ENCODE measurements at places on chromosomes 11 and 22.
A peak's percentile ranks its signal among the peaks of the same experiment; 100 is the strongest.

DNA sequence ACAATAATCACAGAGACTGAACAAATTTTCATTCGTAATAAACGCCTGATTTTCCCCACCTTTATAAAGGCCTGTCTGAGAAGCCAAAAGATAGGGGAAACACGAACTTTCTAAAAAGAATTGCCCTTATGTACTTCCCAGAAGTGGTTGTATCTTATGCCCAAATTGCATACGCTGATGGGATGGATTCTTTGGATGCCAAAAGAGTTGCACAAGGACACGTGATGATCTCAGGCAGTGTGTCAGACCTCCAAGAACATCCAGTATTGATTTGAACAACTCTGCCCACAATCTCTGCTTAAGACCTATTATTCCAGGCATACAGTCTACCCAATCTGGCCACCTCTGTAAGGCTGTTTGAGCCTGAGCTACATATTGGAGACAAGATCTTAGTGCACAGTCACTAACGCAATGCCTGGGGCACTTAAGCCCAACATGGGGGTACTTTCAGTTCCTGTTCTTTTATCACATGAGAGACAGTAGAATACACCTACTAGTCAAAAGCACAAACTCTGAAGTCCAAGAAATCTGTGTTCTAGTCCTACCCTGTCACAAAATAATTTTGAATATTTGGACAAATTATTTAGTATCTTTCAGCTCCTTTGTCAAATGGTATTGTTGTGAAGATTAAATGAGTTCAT is 38.9 kb downstream of the OR10A6 start:
- no peaks in the 10 kb centered on the region for H3K36me3 ChIP-seq
- no peak overlapping the region for H3K27ac ChIP-seq
- no peak overlapping the region for H3K4me3 ChIP-seq
- H3K27me3 ChIP-seq = no peaks in the 10 kb centered on the region
- H3K4me1 ChIP-seq = peaks cover 7% of the 10 kb centered on the region
- no peak for DNase-seq

DNA sequence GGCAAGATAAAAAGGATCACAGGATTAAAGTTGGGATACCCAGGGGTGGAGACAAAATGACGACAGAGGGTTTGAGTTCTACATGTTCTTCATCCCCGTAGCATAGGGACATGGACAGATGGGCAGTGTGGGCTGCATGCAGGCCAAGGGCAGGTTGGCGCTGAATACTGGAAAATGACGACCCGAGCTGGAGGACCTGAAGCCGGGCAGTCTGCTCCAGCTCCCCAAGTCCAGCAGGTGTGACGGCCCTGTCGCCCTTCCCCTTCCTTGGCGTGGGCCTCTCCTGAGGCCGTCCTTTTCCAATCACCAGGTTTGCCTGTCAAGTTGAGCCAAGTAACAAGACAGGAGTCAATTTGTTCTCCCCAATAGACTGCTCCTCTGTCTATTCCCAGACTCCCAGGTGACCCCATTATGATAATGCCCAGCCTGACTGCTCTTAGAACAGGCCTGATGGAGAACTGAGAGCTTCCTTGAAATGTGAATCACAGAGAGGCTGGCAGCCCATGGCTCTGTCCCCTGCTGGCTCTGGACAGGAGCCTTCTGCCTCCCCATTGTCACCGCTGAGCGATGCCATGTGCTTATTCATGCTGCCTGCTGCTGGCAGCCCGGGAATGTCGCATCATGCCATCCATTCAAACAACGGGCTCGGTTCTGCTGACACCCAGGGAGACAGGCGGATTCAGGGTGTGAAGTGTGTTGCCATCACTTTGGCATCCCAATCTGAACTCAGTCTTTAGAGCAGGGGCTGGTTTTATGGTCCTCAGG is 392.1 kb downstream of the NTM start:
- no peaks in the 10 kb centered on the region for H3K36me3 ChIP-seq
- no peak for DNase-seq
- peaks cover under 1% of the 10 kb centered on the region for H3K4me1 ChIP-seq
- peaks cover 29% of the 10 kb centered on the region for H3K27me3 ChIP-seq
- no peak overlapping the region for H3K27ac ChIP-seq
- H3K4me3 ChIP-seq = no peak overlapping the region

- no peaks in the 10 kb centered on the region for H3K4me1 ChIP-seq
- DNase-seq = no peak
- H3K27ac ChIP-seq = no peak overlapping the region
- H3K4me3 ChIP-seq = no peak overlapping the region
These were observed 45.8 kb upstream of the FGF3 start for GRCh38 chr11:69864686-69865661.

GRCh38 chr22:32785321-32786026 is 16.0 kb upstream of the TIMP3 start:
- DNase-seq = no peak
- no peaks in the 10 kb centered on the region for H3K27me3 ChIP-seq
- H3K4me1 ChIP-seq = peaks cover 6% of the 10 kb centered on the region
- H3K4me3 ChIP-seq = no peak overlapping the region

DNA sequence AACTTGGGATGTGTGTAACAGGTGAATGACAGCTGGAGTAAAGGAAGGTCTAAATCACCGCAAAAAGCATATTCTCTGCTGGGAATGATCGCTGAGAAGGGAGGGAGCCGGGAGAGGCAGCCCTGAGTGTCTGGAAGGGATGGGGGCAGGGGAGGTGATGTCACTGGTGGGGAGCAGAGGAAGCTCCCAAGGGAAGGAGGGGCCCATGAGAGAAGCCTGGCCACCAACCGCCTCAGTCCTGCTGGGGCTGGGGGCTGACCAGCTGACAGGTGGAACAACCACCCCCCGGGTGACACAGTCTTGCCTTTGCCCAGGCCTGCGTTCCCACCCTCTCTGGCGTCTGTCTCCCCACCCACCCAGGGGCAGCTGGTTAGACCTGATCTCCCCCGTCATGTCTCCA is 6.0 kb upstream of the FLRT1 start:
- no peaks in the 10 kb centered on the region for H3K36me3 ChIP-seq
- H3K27ac ChIP-seq = no peak overlapping the region
- H3K4me3 ChIP-seq = no peak overlapping the region
- H3K4me1 ChIP-seq = peaks cover 10% of the 10 kb centered on the region

GRCh38 chr11:13667795-13668101 is 720 bp upstream of the FAR1 start:
- no peak for DNase-seq
- H3K36me3 ChIP-seq = peaks cover 7% of the 10 kb centered on the region
- peak overlapping the region; percentile 91 for H3K27ac ChIP-seq
- H3K27me3 ChIP-seq = peaks cover 19% of the 10 kb centered on the region
- peaks cover 30% of the 10 kb centered on the region for H3K4me1 ChIP-seq
- H3K4me3 ChIP-seq = peak overlapping the region; percentile 84

DNA sequence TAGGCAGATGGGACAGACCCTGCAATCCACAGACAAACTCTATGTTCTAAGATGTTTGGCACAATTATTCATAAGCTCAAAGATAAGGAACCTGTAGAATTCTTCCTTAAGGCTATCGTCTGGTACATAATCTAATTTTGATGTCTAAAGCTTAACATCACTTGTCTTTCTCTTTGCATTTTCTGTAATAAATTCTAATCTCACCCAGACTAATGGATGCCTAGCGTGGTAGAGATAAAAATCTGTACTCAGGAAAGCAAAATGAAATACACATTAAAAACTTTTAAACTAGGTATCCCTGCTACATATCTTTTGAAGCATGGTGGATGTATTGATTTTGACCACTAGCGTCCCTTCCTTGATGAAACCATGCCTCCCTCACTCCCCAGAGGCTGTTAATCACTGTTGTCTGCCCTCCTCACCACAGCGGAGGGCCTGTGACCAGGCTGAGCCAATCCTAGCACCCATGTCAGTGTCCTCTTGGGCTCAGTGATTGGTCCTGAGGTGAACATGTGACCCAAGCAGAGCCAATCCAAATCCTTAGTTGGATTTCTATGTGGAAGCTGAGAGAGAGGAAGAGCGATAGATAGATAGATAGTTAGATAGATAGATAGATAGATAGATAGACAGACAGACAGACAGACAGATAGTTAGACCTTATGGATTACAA is 82.2 kb upstream of the GRK3 start:
- H3K4me3 ChIP-seq = no peak overlapping the region
- H3K36me3 ChIP-seq = peaks cover 46% of the 10 kb centered on the region
- no peak overlapping the region for H3K27ac ChIP-seq
- H3K27me3 ChIP-seq = no peaks in the 10 kb centered on the region

GRCh38 chr22:46064966-46065666 is 85.2 kb upstream of the PPARA start:
- H3K4me1 ChIP-seq = no peaks in the 10 kb centered on the region
- H3K36me3 ChIP-seq = no peaks in the 10 kb centered on the region
- no peak overlapping the region for H3K4me3 ChIP-seq
- no peak for DNase-seq

DNA sequence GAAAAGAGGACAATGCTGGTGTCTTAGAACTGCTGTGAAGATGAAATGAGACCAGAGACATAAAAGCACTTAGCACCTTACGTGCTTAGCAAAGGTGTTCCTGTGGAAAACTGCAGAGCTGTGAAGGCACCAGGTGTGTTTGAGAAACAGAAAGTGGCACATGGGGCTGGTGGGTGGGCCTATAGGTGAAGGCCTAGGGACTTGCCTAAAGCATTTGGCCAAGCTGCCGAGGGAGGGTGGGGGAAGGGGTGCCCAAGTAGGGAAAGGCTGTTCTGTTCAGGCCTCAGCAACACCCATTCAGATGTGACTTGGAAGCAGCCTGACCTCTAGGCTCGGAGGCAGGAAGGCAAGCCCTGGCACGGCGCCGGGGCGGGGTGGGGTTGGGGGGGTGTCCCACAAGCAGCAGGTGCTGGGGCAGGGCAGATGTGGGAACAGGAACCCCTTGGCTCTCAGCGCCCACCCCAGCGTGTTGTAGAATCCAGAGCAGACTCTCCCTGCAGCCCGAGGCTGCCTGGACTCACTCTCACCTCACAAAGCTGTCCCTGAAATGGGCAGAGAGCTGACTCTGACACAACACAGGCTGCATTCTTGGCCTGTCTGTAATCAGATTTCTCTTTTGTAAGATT is 366.7 kb upstream of the NARS2 start:
- no peaks in the 10 kb centered on the region for H3K36me3 ChIP-seq
- H3K4me3 ChIP-seq = no peak overlapping the region
- peak overlapping the region; percentile 90 for H3K27ac ChIP-seq
- no peak for DNase-seq
- H3K4me1 ChIP-seq = peaks cover 40% of the 10 kb centered on the region
- no peaks in the 10 kb centered on the region for H3K27me3 ChIP-seq

All from progenitor cell of endocrine pancreas (in vitro differentiated cells).